ENCODE measurements at places on chromosomes 1 and 21.

DNA sequence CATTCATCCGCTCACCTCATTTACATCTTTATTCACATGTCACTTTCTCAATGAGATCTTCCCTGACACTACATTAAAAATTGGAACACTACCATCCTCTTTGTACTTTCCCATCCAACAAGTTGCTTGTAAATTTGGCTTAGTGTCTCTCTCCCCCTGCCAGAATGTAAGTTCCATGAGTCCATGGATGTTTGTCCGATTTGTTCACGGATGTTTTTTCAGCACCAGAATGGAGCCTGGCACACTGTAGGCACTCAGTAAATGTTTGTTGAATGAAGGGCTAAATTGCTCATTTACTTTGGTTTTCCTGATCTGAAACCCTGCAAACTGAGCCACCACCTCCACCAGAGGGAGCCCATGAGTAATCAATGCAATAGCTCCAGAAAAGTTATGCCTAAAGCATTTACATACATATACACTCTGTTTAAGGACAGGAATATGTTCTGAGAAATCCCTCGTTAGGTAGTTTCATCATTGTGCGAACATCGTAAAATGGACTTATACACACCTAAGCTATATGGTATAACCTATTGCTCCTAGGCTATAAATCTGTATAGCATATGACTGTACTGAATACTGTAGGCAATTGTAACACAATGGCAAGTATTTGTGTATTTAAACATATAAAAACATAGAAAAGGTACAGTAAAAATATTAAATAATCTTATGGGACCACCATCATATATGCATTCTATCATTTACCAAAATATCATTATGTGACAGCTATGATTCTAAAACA is 2.8 kb upstream of the EYA3 start:
- peak; percentile 80 for DNase-seq

DNA sequence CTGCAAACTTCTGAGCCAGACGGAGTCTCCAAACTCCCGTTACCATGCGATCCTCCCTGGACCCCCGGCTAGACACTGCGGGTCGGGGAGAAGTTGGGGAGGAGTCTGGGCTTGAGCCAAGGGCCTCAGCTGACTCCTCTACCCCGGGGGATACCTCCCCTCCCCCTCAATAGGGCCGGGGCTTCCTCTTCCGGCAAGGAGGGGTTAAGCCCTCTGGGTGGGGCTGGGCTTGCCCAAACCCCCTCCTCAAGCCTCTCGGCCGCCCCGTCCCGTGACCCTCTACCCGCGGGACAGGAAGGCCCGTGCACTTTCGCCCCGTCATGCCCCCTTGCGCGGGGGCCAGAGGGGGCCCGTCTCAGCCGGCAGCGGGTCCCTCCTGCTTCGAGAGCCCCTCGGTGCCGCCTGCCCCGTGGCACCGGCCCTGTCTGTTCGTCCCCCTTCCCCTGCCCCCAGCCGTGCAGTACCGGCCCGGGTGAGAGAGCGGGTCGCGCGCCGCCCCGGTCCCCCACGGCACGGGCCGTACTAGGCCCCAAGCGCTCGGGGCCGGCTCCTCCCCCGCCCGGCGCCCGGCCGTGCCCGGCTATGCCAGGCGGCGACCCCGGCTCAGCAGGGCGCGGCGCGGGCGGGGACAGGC is 652 bp downstream of the ARL8A start:
- no peak for DNase-seq

- no peak for DNase-seq
Observed at GRCh38 chr1:208251911-208252835, 8.0 kb upstream of the PLXNA2 start.

DNA sequence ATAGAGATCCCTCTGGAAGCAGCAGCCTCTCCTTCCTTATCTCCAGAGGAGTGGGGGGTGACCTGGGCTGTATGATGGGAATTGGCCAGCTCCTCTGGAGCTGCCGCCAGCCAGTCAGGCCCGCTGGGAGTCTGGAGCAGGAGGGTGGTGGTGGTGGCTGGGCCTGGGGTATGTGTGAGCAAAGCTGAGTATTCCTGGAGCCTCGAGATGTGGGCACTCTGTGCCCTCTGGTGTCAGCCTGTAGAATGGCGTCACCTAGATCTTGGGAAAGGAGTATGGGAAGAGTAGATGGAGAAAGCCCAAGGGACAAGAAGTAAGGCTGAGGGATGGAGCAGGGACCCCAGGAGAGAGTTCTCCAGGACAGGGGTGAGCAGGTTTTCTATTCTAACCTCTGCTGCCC is 16.0 kb downstream of the VANGL2 start:
- no peak for DNase-seq

DNA sequence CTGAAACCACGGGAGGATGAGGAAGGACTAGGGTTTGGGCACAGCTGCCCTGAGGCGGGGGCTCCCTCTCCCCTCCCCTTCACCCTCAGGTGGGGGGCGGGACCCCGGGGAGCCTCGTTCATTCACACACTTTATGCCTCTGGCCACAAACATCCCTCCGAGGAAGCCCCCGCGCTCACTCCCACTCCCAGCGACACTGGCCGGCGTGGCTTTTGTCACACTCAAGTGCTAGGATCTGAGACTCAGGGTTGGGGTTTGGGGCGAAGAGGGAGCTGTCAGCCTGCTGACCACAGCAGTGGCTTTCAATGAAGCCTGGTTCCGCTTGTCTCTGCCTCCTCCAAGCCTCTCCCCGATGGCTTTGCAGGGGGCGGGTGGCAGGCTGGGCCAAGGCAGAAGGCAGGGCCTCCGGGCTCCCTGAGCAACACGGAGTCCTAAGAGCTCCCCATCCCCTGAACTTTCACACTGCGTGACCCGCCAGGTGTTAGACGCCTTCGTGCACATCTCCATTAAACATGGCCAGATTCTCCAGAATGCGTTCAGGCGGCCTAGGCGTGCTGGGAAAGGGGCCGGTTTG is 178.1 kb downstream of the NPHP4 start:
- DNase-seq, result no peak

DNA sequence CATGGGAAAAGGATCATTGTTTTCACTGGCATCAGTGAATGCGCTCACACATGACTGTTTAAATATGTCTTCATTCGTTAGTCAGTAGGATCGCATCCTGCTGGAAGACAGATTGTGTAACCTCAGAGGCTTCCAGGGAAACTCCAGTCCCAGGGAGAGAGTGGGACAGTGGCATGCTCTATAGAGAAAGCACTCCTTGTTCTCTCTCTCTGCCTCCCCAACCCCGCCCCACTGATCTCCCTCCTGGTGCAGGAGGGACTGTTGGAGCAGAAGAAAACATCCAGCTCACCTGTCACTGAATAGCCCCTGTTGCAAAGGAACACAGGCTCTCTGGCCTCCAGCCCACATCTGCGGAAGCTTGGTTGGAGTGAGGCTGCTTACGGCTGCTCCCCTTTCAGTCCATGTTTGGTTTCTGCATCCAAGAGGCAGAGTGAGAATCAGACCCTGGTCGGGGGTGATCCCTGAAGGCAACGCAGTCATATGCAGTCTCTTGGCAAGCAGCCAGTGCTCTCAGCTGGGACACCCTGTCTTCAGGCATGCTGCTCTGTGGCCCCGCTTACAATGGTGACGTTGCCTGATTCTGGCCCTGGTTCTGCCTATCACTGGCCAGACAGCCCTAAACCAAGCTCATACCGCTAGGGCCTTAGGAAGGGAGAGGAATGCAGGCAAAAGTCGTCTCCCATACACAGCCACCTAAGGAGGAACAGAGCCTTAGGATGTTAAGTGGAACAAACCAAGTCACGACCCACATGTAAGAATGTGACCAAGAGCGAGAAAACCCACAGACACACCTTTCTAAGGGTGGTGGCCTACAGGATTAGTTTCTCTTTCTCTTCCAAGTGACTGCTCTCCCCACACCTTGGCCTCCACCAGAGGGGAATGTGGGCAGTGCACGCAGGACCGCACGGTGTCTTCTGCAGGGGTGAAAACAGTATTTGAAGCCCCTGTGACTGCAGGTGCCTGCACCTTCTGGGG is 39.7 kb downstream of the BACE2 start:
- DNase-seq, result no peak

GRCh38 chr1:89790592-89790991 is 30.2 kb upstream of the LRRC8D start:
- DNase-seq, result no peak

- DNase-seq, result no peak
Observed at GRCh38 chr1:73674945-73675561, 522.9 kb downstream of the LRRIQ3 start.

DNA sequence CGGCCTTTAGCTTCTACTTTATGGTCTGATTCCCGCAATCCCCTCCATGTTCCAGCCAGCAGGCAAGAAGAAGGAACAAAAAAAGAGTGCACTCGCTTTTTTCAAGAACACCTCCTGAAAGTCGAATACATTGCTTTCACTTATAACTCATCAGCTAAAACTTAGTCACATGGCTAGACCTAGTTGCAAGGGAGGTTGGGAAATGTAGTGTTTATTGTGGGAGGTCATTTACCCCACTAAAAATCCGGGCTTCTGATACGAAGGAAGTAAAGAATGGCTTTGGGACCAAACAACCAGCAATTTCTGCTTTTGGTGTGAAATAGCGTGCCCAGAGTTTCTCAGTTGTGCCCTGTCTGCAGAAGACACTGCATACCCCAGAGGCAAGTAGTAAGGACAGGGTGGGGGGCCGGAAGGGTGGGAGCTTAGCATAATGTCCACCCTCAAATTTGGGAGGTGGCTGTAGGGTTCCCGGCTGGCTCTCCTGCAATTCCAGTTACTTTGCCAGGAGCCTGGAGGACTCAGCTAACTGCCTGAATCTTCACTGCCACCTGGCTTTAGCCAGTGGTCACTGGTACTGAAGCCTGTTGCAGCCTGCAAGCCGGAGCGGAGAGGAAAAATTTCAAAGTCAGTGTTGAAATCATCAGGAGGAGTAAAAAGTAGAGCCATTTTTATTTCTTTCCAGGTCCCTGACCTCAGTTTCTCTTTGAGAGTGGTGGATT is 57.7 kb upstream of the F3 start:
- no peak for DNase-seq

DNA sequence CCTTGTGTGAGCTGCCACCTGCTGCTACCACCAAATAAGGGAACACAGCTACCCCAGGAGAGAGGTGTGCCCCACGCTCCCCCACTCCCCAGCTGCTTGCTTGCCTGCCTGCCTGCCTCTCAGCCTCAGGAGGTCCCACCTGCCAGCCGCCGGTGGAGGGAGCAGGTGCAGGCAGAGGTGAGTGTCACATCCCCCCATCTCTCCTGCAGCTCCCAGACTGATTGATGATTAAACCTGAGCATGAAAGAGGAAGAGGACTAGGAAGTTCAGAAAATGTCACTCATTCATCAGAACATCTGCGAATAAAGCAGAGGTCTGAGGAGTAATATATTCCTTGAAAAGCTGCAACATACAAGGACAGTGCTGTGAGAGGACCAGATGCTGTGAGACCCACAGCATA is 58.6 kb upstream of the HIVEP3 start:
- DNase-seq, result no peak

DNA sequence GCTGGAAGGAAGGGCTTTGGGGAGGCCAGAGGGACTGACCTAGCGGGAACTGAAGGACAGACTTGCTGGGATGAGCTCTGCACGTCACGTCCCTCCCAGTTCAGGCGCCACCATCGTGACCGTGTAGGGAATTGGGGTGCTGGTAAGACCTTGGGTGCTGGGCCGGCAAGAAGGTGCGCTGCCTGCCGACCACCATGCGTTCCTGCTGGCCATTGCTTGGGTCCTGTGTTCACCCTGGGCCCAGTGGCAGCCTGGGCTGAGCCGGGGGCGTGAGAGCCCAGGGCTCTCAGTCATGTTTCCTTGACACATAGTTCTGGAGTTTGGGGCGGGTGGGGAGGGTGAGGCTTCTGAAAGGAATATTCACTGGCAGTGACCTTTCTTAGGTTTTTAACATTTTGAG is 176.0 kb downstream of the CAMTA1 start:
- no peak for DNase-seq

DNA sequence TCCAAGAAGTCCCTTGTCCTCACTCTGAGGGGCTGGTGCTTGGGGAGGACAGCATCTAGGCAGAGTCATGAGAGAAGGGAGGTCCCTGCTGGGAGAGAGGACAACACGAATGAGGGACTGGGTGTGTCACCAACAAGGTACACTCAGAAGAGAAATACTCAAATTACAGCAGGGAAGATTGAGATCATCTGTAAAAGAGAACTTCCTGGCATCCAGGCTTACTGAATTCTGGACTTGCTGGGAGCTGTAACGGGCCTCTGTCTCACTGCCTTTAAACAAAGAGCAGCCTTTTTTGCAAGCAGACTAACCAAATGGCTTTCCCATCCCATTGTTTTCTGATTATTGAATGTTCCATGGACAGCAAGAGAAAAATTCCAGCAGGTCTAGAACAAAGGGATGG is 195.7 kb upstream of the RAB4A start:
- DNase-seq, result no peak

DNA sequence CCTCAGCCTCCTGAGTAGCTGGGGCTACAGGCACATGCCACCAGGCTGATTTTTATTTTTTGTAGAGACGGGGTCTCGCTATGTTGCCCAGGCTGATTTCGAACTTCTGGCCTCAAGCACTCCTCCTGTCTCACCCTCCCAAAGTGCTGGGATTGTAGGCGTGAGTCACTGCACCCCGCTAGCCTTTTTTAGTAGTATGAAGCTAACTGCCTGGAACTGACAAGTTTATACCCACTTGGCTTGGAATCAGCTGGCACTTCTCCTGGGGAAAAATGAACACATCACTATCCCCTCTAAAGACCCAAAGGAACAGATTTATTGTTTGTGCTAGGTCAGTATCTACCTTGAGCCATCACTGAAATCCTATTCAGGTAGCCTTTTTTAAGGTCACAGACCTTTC is 19.0 kb downstream of the TMEM63A start:
- DNase-seq, result no peak

DNA sequence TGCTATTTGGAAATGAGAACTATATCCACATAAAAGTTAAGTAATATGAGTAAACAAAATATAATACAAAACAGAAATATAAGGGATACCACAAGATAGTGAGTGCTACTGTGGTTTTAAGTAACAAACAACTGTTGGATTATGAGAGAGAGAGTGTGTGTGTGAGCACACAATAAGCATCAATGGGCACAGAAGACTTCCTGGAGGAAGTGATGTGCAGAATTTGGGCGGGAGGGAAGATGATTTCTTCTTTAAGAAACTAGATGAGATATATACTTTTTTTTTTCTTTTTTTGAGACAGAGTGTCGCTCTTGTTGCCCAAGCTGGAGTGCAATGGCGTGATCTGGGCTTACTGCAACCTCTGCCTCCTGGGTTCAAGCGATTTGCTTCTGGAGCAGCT is 7.9 kb upstream of the IER5 start:
- no peak for DNase-seq

- no peak for DNase-seq
Observed at GRCh38 chr1:22373252-22373651, 78.4 kb upstream of the ZBTB40 start.

Measured in activated CD4-positive, alpha-beta T cell treated with anti-CD3 and anti-CD28 coated beads for 24 hours (primary cell).